ENCODE measurements at places on chromosomes 11 and 22.

- DNase-seq, result no peak
These were observed 33.8 kb downstream of the BLID start for GRCh38 chr11:122082205-122082604.

DNA sequence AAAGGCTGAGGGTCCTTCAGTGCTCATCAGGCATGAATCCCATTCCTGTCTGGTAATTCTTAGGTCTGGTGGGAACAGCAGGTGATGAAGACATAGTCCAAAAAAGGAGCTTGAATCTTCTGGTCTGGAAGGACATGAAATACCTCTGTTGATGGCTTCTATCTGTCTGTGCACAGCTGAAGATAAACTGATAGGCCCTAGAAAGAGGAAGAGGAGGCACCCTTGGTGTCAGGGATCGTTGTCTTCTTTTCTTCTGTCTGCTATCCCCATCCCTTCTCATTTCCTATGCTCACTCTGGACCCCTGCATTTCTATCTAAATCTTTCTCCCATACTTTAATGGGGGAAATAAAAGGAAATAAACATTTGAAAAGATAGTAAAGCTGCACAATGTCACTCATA, 9.4 kb downstream of the AGBL2 start:
- DNase-seq, result no peak

DNA sequence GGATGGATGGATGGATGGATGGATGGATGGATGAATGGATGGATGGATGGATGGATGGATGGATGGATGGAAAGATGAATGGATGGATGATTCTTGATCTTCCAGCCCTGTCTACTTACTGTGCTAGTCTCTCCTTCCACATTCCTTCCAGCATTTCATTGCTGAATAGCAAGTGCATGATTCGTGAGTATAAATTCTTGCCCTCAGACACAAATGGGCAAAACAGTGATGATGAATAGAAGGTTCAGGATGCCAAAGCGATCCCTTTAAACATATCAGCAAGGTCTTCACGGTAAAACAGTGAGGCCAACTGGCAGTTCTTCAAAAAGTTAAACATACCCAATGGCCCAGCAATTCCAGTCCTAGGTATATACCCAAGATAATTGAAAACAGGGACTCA, 400.2 kb downstream of the MN1 start:
- DNase-seq, result no peak

- DNase-seq, result no peak
These were observed 10.4 kb downstream of the OR52K2 start for GRCh38 chr11:4459500-4459899.

DNA sequence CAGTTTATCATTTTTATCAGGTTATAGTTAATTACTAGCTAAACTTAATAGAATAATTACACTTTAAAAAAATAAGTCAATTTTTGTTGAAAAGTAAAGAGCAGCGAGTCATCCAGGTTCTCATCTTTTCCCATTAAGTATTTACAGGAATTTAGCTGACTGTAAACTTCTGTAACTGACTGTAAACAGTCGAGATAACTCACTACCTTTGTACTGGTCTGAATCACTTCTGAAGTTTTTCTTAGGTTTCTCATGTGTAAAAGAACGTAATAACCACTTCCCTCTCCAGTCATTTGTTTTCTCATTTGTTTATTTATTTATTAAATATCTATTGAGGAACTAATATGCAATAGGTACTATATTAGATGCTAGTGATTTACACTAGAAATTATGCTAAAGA, 270.8 kb downstream of the DYNC2H1 start:
- no peak for DNase-seq

GRCh38 chr11:68528630-68529029, 68.1 kb downstream of the PPP6R3 start:
- DNase-seq, result no peak

DNA sequence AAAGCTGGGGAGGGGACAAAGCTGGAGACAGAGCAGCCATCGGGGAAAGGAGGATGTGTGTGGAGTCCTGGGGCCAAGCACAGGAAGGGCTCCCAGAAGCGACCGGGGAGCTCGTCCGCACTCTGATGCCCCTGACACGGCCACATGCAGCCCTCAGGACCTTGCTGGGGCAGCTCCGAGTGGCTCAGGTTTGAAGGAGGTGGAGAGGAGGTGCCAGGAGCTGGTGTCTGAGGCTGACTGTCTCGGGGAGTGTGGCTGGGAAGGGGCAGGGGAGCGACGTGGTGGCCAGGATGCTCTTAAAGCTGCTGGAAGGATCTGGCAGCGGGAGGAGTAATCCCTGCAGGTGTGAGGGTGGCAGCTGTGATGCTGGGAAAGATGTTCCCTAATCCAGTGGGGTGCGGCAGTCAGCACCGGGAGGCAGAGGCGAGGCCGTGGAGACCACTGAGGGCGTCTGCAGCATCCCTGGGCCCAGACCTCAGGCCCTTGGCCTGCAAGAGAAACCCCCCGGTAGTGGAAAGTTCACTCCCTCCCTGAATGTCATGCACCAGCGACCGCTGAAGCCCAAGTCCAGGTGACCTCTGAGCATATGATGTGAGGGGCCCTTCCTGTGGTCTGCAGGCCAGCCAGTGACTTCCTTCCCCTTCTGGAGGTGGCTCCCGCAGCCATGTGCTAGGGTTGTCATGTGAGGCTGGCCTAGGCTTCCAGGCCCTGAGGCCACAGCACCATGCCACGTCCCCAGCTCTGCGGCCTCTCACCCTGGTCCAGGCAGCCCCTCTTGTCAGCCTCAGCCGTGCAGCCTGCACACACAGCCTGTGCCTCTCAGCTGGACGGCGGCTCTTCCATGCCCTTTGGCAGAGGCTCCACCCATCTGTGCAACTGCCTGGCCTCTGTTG, 17.2 kb upstream of the CTSD start:
- DNase-seq, result no peak

GRCh38 chr11:103907548-103908455, 128.6 kb upstream of the DDI1 start:
- no peak for DNase-seq

- no peak for DNase-seq
These were observed 10.4 kb downstream of the OR51T1 start for GRCh38 chr11:4891996-4892640.

DNA sequence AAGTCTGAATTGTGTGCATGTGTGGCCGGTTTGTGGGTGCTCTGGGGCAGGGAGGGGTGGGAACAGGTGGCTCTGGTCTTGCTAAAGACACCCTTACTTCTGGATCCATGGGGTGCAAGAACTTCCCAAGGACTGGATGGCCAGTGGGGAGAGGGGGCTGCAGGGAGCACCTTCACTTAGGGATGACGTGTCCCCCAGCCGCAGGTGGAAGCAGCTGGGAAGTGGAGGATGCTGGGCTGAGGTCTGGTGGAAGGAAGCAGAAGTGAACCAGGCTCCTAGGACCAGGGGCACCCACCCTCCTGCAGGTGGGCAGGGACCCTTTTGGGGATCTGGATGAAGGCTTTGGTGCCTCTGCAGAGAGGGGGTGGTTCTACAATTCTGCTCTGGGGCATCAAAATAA, 9.9 kb upstream of the MIEF1 start:
- DNase-seq, result no peak

GRCh38 chr22:24355574-24355973, 71.8 kb upstream of the ADORA2A start:
- no peak for DNase-seq

- DNase-seq, result no peak
These were observed 1.8 kb downstream of the B4GALNT4 start for GRCh38 chr11:371051-371450.

DNA sequence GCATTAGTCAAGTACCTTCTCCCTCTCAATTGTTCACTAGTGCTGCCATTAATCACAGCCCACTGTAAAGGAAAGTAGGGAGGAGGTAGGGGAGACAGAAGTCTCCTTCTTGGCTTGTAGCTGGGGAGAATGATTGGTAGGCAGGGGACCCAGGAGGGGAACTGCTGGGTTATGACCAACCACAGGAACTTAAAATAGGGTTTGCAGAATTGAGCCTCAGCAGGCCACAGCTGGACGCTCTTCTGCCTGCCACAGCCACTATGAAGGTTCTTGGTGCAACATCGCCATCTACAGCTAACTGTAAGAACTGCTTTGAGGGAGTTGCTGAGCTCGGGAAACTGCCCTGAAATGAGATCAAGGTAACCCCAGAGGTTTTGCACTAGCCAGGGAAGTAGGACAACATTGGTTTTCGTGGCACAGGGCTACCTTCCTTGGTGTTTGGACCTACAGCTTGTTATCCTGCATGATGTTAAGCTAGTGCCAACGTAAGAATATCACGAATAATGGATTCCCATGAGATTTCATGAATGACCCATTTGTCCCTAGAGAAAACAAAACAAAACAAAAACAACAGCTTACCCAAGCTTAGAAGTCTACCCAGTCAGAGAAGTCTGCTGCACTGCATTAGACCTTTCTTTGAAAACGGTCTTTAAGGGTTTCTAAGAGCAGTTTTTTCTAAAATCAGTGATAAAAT, 787.1 kb upstream of the API5 start:
- peak; percentile 59 for DNase-seq

GRCh38 chr11:10329935-10330334, 25.1 kb downstream of the ADM start:
- no peak for DNase-seq

GRCh38 chr11:119764108-119764868, 35.3 kb upstream of the NECTIN1 start:
- no peak for DNase-seq

- no peak for DNase-seq
These were observed 35.5 kb downstream of the MSANTD4 start for GRCh38 chr11:105986554-105986953.

GRCh38 chr11:132050049-132050448, 679.6 kb downstream of the NTM start:
- no peak for DNase-seq

DNA sequence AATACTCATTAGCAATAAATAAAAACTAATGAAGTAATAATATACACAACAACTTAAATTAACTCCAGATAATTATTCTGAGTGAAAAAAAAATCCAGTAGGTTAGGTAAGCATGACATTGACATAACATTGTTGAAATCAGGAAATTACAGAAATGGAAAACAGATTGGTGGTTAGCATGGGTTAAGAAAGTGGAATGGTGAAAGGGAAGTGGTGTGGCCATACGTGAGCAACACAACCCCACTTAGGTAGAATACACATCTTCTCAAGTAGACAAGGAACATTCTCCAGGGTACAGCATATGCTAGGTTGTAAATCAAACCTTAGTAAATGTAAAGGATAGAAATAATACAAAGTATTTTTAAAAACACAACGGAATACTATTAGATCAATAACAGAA, 30.2 kb upstream of the CLTCL1 start:
- no peak for DNase-seq

DNA sequence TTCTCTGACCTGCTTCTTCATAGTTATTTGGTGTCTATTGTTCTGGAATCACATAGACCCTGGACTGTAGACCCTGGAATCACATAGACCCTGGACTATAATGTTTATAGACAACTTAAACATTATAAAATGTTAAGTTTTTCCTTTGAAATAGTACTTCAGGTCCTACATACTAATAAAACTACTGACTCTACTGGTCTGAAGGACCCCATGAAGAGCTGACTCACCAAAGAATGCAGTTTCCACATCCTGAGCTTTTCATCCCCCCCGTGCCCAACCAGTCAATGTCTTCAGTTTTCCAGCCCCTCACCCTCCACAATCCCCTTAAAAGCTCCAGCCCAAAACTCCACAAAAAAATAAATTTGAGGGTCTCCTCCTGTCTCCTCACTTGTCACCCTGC, 6.6 kb upstream of the PLEKHA7 start:
- DNase-seq, result no peak

- DNase-seq, result no peak
These were observed 2.9 kb downstream of the PIK3IP1 start for GRCh38 chr22:31289344-31289743.

- no peak for DNase-seq
These were observed 29.4 kb downstream of the DAGLA start for GRCh38 chr11:61709572-61709971.

- no peak for DNase-seq
These were observed 542.5 kb downstream of the INSC start for GRCh38 chr11:15657264-15657663.

GRCh38 chr22:42837556-42837955, 19.5 kb downstream of the ARFGAP3 start:
- DNase-seq, result no peak

DNA sequence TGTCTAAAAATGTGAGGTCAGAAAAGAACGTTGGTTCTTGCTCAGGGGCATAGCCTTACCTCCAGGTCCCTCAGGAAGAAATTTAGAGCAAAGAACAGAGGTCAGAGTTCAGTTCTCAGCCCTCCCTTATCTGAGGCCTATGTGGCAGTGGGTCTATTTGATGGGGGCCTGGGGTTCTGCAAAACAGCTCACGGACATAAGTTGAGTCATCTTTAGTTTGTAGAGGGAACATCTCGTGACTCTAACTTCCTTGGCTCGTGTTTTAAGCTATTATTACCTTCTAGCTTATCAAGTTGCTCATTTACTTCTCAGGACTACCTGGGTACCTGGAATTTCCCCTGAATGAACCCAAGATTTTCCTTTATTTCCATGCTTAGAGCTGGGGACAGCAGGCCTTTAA, 91.3 kb upstream of the AMOTL1 start:
- no peak for DNase-seq

GRCh38 chr11:111540114-111540936, at the start of gene LAYN:
Gene LAYN (plus strand): TSS chr11:111540720. CDS start chr11:111540844, 124 bp downstream.
- DNase-seq, result no peak

DNA sequence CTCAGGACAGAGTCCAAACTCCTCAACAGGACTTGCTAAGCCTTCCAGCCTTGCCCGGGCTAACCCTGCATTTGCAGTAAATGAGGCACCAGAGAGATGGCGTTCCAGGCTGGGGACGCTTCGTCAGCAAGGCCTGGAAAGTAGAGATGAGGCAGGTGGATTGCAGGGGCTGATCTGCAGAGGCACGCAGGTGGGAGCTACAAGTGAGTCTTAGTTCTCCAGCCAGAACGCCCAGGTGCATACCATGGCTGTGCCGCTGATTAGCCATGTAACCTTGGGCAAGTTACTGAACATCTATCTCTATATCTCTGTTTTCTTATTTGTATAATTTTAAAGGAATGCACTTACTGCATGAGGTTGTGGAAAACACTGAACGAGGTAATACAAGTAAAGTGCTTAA, 52.7 kb upstream of the BARX2 start:
- no peak for DNase-seq

GRCh38 chr11:105229257-105229656, 89.7 kb upstream of the CARD18 start:
- DNase-seq, result no peak

Measured in NCI-H1930 (cell line).